Left forelimb (tissue), 1 donor: ENCODE measurements at places on chromosomes 3 and 15.
A peak's percentile ranks its signal among the peaks of the same experiment; 100 is the strongest.

- peak; percentile 3 for DNase-seq
Measured at GRCh38 chr15:67140078-67140833, 74.9 kb downstream of the SMAD3 start.

GRCh38 chr3:57910990-57911389 lies 97.2 kb upstream of the FLNB start:
- no peak for DNase-seq

GRCh38 chr3:188900421-188900951 lies 271.3 kb upstream of the TPRG1 start:
- DNase-seq, result no peak

- DNase-seq, result no peak
Measured at GRCh38 chr15:51107612-51108011, 12.9 kb upstream of the TNFAIP8L3 start.

- DNase-seq, result no peak
Measured at GRCh38 chr15:89647191-89647851, 7.9 kb downstream of the KIF7 start.

GRCh38 chr3:176765382-176765900 lies 431.8 kb downstream of the TBL1XR1 start:
- no peak for DNase-seq

GRCh38 chr15:61444585-61444984 lies 215.5 kb upstream of the RORA start:
- DNase-seq, result no peak

DNA sequence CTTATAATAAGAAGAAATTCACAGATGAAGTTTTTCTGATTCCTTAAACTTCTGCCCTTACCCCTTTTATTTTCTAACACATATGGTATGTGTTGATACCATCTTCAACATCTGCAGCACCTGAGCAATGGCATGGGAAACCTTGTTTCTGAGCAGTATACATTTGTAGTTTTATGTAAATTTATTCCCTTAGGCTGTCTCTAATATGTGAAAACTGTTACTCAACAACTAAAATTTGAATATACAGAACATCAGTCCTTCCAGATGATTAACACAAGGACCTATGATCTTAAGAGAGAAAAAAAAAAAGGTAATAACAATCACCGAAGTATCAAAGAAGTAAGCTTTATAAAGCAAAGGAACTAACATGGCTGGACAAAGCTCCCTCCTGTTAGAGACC lies 190.5 kb downstream of the TBC1D5 start:
- no peak for DNase-seq

DNA sequence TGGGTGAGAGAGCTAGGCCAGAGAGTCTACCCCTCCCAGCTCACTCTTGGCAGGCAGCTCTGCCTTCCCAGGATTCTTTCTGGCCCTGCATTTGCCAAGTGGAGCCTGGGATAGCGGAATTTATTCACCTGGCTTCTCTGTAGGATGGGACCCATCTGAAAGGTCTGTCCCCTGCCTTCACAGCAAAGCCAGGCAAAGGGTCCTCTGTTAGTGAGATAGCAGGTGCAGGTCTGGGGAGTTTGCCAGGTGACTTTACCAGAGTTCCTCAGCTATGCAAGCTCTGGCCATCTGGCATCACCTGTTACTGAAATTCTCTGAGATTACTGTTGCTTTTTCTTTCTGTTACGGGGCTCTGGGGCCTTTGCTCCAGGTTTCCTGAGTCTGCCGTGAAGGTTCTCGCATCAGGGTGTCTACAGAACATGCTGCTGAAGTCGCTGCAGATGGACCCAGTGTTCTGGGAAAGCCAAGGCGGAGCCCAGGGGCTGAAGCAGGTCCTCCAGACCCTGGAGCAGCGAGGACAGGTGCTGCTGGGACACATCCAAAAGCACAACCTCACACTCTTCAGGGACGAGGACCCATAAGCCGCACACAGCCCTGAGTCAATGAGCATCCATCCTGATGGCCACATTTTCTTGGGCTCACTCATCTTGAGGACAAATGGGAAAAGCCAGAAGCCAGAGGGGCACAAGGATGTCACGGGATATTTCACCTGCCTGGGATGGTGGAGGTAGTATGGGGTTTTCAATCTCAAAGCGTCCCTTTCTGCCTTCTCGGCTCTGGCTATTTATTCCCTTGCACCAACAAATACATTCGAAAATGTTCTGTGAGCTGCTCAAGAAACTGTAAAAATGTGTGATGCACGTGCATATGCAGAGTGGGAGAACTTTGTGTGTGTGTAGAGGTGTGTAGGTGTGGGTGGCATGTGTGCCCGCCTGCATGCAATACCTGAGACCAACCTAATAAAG lies 49.8 kb downstream of the POMGNT2 start:
- DNase-seq, result no peak
